ENCODE measurements at places on chromosomes 3 and 15. TPM values are rescaled to one million over a fixed set of nuclear protein-coding genes. Genes with fewer than 3 reads are reported as not detected.

- no peak for DNase-seq
- H3K4me3 ChIP-seq = no peak overlapping the region
- H3K27me3 ChIP-seq = peaks cover 18% of the 10 kb centered on the region
- no peaks in the 10 kb centered on the region for H3K4me1 ChIP-seq
- no peak overlapping the region for H3K27ac ChIP-seq
These were observed 1073.1 kb downstream of the EPHA3 start for GRCh38 chr3:90180543-90180942.

The C3orf20 gene
- not detected for total RNA-seq

DNA sequence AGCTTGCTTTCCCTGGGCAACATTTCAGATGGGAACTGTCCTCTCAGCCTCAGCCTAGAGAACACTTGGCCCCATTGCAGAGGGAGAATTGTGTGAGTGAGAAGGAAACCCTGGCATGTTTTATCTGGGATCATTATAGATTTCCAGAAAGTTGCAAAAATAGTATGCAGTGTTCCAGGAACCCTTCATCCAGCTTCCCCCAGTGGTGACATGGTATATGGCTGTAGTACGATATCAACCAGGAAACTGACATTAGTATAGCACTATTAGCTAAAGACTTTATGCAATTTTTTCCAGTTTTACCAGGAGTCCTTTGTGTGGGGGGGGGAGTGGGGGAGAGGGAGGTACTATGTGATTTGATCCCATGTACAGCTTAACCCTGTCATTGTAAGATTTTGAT lies 166.2 kb upstream of the KBTBD8 start:
- H3K27ac ChIP-seq = no peak overlapping the region
- no peaks in the 10 kb centered on the region for H3K27me3 ChIP-seq
- no peaks in the 10 kb centered on the region for H3K36me3 ChIP-seq
- DNase-seq = no peak
- no peak overlapping the region for H3K4me3 ChIP-seq

- H3K27me3 ChIP-seq = no peaks in the 10 kb centered on the region
- H3K27ac ChIP-seq = no peak overlapping the region
- H3K36me3 ChIP-seq = peaks cover 35% of the 10 kb centered on the region
- H3K4me3 ChIP-seq = no peak overlapping the region
- no peak for DNase-seq
These were observed 67.7 kb downstream of the KLHL25 start for GRCh38 chr15:85727068-85727467.

DNA sequence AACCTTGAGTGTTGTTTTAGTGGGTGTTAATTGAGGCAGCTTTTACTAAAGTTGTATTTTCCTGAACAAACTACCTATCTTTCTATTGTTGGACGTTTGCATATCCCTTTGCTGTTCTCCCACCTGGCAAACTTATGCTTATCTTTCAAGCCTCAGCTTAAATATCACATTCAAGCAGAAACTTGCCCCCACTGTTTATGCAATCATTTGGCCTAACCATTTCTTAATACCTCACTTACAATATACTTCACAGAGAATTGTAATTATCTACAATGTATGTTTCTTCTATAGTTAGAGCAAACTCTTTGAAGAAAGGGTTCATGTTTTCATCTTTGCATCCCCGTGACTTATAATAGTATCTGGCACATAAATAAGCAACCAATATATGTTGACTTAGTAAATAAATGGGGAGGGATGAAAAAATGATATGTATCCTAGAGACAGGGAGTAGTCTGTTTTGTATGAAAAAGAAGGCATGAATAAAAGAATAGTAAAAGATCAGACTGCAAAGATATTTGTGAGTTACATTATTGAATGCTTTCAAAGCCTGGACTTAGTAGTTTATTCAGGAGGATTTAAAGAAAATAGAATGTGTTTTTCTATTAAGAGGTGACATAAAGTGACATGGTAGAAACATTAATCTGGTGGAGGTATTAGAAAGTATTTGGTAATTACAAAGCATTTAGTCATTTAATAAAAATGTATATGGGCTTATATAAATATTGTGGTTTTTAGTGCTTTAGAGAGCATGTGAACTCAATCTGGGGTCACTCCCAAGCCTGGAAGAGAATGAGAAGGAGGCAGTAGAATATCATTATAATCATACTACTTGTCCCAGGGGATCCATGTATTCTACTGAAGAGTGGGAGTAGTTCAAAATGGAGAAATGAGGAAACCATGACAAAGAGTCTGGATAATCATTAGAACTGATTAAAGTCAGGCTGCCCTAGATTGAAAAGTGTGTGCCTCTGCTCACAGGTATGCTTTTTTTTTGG lies 60.0 kb upstream of the DCBLD2 start:
- peak overlapping the region; percentile 97 for H3K27ac ChIP-seq
- peak; percentile 83 for DNase-seq
- peaks cover 69% of the 10 kb centered on the region for H3K4me1 ChIP-seq
- peak overlapping the region; percentile 64 for H3K4me3 ChIP-seq
- no peaks in the 10 kb centered on the region for H3K27me3 ChIP-seq

GRCh38 chr3:120454076-120454689 lies 3.4 kb upstream of the FSTL1 start:
- H3K4me1 ChIP-seq = peaks cover 17% of the 10 kb centered on the region
- no peak overlapping the region for H3K4me3 ChIP-seq
- no peak overlapping the region for H3K27ac ChIP-seq

The SCN11A gene
- total RNA-seq = not detected

- no peak overlapping the region for H3K27ac ChIP-seq
- no peak overlapping the region for H3K4me3 ChIP-seq
- no peak for DNase-seq
- no peaks in the 10 kb centered on the region for H3K36me3 ChIP-seq
- peaks cover 6% of the 10 kb centered on the region for H3K4me1 ChIP-seq
- H3K27me3 ChIP-seq = no peaks in the 10 kb centered on the region
These were observed 103.9 kb downstream of the MME start for GRCh38 chr3:155184011-155184410.

DNA sequence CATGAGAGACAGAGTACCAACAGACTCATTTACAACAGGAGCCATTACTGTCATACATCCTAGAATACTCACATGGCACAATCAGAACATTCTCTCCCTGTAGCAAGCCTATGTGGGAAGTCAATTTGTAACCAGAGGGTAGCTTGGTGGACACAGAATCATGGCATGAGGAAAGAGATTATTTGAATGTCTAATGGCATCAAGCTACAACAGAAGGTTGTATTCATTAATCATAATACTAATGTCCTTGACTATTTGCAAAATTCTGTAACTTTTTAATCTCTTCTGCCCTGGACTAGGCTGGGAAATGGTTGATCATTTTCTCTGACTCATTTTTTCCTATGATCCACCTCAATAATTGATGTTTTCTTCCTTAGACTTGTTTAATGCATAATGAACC lies 345.2 kb upstream of the IL12A start:
- DNase-seq = no peak
- peaks cover under 1% of the 10 kb centered on the region for H3K4me1 ChIP-seq
- no peaks in the 10 kb centered on the region for H3K36me3 ChIP-seq
- H3K27me3 ChIP-seq = no peaks in the 10 kb centered on the region
- no peak overlapping the region for H3K27ac ChIP-seq
- H3K4me3 ChIP-seq = no peak overlapping the region

DNA sequence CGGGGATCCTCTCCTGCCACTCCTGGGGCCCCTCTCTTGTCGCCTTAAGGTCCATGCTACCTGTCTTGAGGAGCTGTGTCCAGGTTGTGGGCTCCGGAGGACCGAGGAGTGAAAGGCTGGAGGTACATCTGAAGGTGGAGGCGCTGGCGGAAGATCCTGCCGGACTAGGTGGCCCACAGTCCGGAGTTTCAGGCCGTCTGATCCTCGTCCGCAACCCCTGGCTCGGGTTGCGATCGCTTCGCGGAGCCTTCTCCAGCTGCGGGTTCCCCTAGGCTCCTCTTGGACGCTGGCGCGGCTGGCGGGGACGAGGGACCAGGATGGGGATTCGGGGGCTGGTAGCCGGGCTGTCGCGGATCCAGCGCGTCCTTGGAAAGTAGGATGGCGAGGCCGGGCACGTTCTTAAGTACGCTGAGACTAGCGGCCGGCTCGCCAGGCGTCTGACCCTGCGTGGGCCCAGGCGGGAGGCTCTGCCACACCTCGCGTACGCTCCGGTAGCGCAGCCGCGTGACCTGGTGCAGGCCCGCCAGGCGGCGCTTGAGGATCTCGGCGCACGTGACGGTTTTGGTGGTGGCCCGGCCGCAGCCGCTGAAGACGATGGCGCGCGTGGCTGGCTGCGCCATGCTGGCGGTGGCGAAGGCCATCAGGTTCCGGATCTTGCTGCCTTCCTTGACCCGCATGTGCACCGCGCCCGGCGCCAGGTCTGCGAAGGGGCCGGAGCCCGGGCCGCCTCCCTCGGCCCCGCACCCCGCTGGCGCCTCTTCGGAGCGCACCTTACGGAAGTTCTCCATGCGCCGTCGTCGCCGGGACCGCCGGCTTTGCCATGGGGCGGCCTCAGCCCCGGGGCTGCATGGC lies 550 bp downstream of the RPP25 start:
- H3K4me3 ChIP-seq = peak overlapping the region; percentile 78
- no peaks in the 10 kb centered on the region for H3K27me3 ChIP-seq
- no peak for DNase-seq
- no peak overlapping the region for H3K27ac ChIP-seq
- no peaks in the 10 kb centered on the region for H3K36me3 ChIP-seq

GRCh38 chr15:71508081-71508682 lies 302.2 kb upstream of the NR2E3 start:
- H3K27me3 ChIP-seq = no peaks in the 10 kb centered on the region
- H3K4me1 ChIP-seq = peaks cover 10% of the 10 kb centered on the region
- H3K36me3 ChIP-seq = no peaks in the 10 kb centered on the region
- no peak overlapping the region for H3K27ac ChIP-seq
- DNase-seq = no peak

The IL17RC gene
- 116 TPM for total RNA-seq

GRCh38 chr15:77347197-77347596 lies 72.7 kb downstream of the PEAK1 start:
- H3K27me3 ChIP-seq = no peaks in the 10 kb centered on the region
- peak overlapping the region; percentile 45 for H3K27ac ChIP-seq
- peak overlapping the region; percentile 44 for H3K4me3 ChIP-seq
- peak; percentile 56 for DNase-seq

DNA sequence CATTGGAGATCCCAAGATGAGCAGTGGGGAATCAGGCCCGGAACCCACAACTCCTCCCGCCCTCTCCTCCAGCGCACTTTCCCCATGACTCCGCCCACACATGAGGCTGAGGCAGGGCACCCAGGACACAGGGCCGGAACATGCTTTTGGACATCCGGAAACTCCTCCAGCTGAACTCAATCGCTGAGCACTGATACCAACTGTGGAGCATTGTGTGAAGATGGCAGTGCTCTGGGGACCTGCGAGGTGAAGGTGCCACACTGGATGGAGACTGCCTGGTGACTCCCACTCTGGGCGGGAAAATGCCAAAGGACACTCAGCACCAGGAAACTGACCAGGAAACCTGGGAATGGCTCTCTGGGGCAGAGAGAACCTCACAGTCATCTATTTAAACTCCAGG lies 189.1 kb downstream of the FAM43A start:
- no peaks in the 10 kb centered on the region for H3K36me3 ChIP-seq
- peaks cover 38% of the 10 kb centered on the region for H3K4me1 ChIP-seq
- no peak overlapping the region for H3K4me3 ChIP-seq
- no peak overlapping the region for H3K27ac ChIP-seq
- no peaks in the 10 kb centered on the region for H3K27me3 ChIP-seq

GRCh38 chr3:30943206-30943605 lies 48.7 kb upstream of the GADL1 start:
- H3K4me3 ChIP-seq = no peak overlapping the region
- H3K36me3 ChIP-seq = no peaks in the 10 kb centered on the region
- peak; percentile 44 for DNase-seq
- no peaks in the 10 kb centered on the region for H3K27me3 ChIP-seq
- peaks cover 5% of the 10 kb centered on the region for H3K4me1 ChIP-seq

The LCMT2 gene
- total RNA-seq = 7.4 TPM

GRCh38 chr15:41022487-41023090 lies 69.3 kb downstream of the CHAC1 start:
- peak; percentile 68 for DNase-seq
- H3K36me3 ChIP-seq = peaks cover 47% of the 10 kb centered on the region
- H3K27me3 ChIP-seq = no peaks in the 10 kb centered on the region
- no peak overlapping the region for H3K4me3 ChIP-seq

The FOXB1 gene
- total RNA-seq = not detected

- H3K36me3 ChIP-seq = no peaks in the 10 kb centered on the region
- H3K27me3 ChIP-seq = 0 out of 2 replicates have a peak, but pooled peaks cover 12% of the 10 kb centered on the region
- no peak overlapping the region for H3K4me3 ChIP-seq
- no peaks in the 10 kb centered on the region for H3K4me1 ChIP-seq
These were observed 88.3 kb upstream of the MYRIP start for GRCh38 chr3:39721076-39721475.

GRCh38 chr3:30020380-30020779 lies 586.0 kb upstream of the TGFBR2 start:
- no peaks in the 10 kb centered on the region for H3K27me3 ChIP-seq
- H3K4me1 ChIP-seq = no peaks in the 10 kb centered on the region
- no peak overlapping the region for H3K4me3 ChIP-seq
- no peak overlapping the region for H3K27ac ChIP-seq
- H3K36me3 ChIP-seq = no peaks in the 10 kb centered on the region

DNA sequence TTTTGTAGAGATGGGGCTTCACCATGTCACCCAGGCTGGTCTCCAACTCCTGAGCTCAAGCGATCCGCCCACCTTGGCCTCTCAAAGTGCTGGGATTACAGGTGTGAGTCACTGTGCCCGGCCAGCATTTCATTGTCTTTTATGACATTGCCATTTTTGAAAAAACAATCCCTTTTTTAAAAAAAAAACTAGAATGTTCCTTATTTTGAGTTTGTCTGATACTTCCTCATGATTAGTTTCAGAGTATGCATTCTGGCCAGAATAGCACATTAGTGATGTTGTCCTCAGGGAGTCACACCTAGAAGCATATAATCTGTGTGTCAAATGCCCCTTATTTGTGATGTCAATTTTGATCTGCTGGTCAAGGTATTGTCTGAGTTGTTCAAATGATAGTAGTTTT lies 21.2 kb upstream of the NMD3 start:
- H3K27me3 ChIP-seq = no peaks in the 10 kb centered on the region
- H3K36me3 ChIP-seq = no peaks in the 10 kb centered on the region
- H3K27ac ChIP-seq = no peak overlapping the region
- H3K4me3 ChIP-seq = no peak overlapping the region

The SEMA3G gene
- 0.77 TPM for total RNA-seq

- H3K4me1 ChIP-seq = no peaks in the 10 kb centered on the region
- H3K4me3 ChIP-seq = no peak overlapping the region
- no peaks in the 10 kb centered on the region for H3K36me3 ChIP-seq
- peaks cover 47% of the 10 kb centered on the region for H3K27me3 ChIP-seq
- DNase-seq = peak; percentile 70
These were observed 305.9 kb downstream of the CACNA2D3 start for GRCh38 chr3:54427941-54428871.

GRCh38 chr15:65259367-65259797 lies 27.3 kb downstream of the PARP16 start:
- no peaks in the 10 kb centered on the region for H3K4me1 ChIP-seq
- no peak overlapping the region for H3K4me3 ChIP-seq
- no peaks in the 10 kb centered on the region for H3K27me3 ChIP-seq
- H3K36me3 ChIP-seq = no peaks in the 10 kb centered on the region
- DNase-seq = no peak

DNA sequence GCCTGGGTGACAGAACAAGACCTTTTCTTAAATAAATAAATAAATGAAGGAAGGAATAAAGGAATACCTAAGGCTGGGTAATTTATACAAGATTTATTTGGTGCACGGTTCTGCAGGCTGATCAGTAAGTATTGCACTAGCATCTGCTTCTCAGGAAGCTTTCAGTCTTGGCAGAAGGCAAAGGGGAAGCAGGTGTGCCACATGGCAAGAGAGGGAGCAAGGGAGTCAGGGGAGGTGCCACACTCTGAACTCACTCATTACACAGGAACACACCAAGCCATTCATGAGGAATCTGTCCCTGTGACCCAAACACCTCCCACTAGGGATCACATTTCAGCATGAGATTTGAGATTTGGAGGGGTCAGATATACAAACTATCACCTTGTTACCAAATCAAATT lies 56.4 kb downstream of the PRKCI start:
- no peaks in the 10 kb centered on the region for H3K4me1 ChIP-seq
- H3K4me3 ChIP-seq = no peak overlapping the region
- peaks cover 17% of the 10 kb centered on the region for H3K36me3 ChIP-seq
- no peak for DNase-seq
- no peak overlapping the region for H3K27ac ChIP-seq
